ENCODE measurements at places on chromosomes 2 and 18.

DNA sequence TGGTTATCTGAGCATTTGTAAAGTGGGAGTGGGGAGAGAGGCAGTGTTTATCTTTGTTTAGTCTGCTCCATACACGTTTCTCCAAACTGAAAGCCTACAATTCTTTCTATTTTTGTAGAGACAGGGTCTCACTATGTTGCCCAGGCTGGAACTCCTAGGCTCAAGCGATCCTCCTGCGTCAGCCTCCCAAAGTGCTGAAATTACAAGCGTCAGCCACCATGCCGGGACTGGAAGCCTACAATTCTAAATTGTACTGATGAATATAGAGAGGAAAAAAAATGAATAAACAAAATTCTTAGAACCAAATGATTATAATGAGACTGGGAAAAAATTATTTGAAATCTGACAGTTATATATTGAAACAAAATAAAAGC lies 1.4 kb upstream of the ZFAND2B start:
- no peak for DNase-seq

GRCh38 chr2:554444-554843 lies 122.8 kb downstream of the TMEM18 start:
- DNase-seq = no peak

DNA sequence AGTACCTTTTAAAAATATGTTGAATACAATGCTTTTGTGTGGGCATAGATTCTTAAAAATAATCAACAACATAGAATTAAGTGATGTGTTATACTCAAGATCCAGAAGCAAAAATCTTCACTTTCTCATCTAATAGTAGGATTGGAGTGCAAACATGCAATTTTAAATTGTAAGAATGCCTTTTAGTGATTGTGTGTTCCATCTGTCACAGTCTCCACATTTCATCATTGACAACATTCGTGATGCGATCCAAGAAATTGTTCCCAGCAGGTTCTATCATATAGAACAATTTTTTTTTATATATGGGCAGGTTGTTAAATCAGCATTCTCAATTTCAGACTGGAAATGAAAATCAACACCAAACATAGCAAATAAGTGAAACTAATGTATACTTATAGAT lies 1671.8 kb upstream of the SLC39A10 start:
- DNase-seq = no peak

DNA sequence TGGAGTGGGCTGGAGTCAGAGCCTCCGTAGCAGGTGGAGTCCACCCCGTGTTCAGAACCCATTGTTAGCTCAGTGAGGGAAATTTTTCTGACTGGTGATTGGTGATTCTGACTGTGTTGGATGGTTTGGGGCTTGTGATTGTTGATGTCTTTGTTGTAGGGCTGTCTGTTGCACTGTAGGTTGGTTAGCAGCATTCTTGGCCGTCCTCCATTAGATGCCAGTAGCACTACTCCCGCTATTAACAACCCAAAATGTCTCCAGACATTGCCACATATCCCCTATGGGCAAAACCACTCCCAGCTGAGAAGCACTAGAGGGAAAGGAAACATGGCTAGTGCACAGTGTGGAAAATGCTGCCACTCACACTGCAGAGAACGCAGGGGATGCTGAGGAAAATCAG lies 51.7 kb downstream of the ARMC9 start:
- no peak for DNase-seq

DNA sequence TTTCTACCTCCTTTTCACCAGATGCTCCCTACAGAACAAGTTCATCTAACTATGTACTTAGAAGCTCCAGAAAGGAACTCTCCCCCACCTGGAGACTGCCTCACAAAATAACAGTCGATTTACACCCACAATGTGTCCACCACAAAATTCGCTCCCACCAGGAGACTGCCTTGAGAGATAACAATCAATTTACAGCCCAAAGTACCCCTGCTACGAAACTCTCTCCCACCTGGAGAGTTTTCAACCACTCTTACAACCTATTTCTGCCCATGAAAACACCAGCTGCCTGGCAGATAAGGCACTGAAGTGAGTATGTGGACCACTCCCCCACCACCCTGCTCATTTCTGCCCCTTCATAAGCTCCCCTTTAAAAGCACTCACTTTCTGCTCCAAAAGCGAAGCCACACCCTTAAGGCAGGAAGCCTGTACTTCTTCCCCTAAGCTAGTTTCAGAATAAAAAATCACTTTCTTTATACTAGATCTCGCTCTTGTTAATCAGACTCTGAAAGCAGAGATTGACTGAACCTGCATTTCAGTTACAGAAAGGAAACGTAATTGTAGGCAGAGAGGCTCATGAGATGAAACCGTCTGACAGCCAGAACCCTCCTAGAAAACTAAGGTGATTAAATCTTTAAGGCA lies 94.4 kb upstream of the RBBP8 start:
- DNase-seq = no peak

DNA sequence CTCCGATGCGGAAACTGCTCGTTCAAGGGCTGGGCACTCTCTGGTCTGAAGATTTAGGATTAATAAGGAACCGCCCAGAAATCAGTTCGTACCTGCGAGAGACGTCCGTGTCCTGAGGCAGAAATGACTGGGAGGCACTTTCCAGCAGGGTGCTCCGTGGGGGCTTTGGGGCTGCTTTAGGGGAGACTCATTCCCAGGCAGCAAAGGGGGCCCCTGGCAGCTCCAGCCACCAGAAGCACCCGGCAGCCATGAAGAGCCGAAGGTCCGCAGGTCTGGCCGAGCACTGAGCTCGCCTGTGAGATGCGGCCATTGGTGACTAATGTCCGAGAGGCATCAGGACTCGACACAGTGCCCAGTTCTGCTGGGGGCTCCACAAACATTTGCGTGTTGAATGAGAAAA lies 20.9 kb downstream of the KCNG2 start:
- DNase-seq = no peak

DNA sequence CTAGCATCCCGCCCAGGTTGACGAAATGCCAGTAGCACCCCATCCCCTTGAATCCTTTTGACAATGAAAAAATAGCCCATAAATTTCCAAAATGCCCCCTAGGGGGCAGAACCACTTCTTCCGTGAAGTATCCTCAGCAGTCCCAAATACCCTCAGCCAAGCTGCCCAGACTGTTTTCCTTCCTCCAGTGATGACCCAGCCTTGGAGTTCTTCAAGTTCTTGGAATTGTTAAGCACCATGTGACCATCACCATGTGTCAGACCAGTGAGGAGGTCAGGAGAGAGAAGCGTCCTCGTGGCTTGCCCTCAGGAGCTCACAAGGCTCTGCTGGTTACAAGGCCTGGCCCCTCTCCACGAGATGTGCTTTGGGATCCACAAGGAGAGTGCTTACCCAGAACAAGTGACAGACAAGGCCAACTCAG lies 1.4 kb upstream of the SLC23A3 start:
- peak; percentile 50 for DNase-seq

- DNase-seq = no peak
Measured at GRCh38 chr2:26717362-26717761, 24.8 kb downstream of the KCNK3 start.

- DNase-seq = no peak
Measured at GRCh38 chr2:141301551-141301950, 829.3 kb downstream of the LRP1B start.

GRCh38 chr2:83340424-83340823 lies 1118.7 kb downstream of the SUCLG1 start:
- DNase-seq = no peak

DNA sequence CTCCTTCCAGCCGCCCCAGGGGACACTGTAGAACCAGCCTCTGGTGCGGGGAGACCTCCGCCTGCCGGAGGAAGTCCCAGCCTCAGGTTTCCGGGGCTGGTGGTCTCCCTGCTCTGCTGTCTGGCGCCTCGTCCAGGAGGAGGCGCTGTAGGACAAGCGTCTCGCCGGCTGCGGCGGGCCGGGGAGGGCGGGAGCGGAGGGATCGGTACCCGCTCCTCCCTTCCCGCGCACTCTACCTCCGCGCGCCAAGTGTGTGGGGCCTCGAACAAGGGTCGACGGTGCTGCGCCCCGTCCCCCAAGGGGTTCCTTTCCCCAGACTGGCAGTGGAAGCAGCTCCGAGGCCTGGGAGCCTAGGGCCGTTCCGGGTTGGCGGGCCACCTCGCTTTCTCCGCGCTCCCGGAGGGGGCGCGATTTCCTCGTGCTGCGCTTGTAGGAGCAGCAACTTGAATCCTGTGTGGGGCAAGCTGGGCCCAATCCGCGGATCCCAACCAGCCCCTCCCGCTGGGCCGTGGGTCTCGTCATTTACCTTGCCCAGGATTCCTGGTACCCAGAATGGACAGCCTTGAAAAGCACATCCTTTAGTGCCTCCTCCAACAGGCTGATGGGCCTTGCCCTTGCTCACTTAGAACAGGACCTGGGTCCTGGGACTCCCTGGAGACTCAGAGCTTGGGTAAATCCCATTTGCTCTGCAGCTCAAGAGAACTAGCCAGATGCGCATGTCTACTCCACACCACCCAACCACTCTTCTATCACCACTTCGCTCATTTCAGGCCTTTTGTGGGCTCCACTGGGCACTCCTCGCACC lies 10.6 kb upstream of the HOXD4 start:
- DNase-seq = peak; percentile 92

- DNase-seq = no peak
Measured at GRCh38 chr2:230908595-230909191, 16.3 kb downstream of the GPR55 start.

Data from NCI-H446 (cell line).